ENCODE measurements at places on chromosomes 1 and 21.

DNA sequence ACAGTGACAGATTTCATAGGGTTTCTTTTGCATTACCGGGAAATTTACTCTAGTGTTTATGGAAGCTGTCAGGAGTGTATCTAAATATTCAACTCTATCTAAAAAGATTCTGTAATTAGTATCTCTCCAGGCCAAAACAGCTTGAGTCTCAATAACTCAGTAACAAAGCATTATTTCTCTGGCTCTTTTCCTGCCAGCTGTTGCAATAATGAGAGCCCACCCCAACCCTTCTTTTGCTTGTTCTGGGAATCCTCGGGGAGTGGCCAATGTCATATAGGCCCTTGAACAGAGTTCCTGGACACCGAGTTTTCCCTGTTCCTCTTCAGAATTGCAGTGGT, 120.1 kb upstream of the SGIP1 start:
- no peak overlapping the region for H3K4me3 ChIP-seq
- H3K4me1 ChIP-seq = peaks cover 26% of the 10 kb centered on the region
- no peak for DNase-seq
- H3K27me3 ChIP-seq = no peaks in the 10 kb centered on the region
- peaks cover 24% of the 10 kb centered on the region for H3K36me3 ChIP-seq

- DNase-seq = no peak
- no peaks in the 10 kb centered on the region for H3K4me1 ChIP-seq
- H3K4me3 ChIP-seq = no peak overlapping the region
- H3K27me3 ChIP-seq = peaks cover 4% of the 10 kb centered on the region
- no peak overlapping the region for H3K27ac ChIP-seq
Observed at GRCh38 chr1:236161230-236161629, 18.9 kb downstream of the GPR137B start.

DNA sequence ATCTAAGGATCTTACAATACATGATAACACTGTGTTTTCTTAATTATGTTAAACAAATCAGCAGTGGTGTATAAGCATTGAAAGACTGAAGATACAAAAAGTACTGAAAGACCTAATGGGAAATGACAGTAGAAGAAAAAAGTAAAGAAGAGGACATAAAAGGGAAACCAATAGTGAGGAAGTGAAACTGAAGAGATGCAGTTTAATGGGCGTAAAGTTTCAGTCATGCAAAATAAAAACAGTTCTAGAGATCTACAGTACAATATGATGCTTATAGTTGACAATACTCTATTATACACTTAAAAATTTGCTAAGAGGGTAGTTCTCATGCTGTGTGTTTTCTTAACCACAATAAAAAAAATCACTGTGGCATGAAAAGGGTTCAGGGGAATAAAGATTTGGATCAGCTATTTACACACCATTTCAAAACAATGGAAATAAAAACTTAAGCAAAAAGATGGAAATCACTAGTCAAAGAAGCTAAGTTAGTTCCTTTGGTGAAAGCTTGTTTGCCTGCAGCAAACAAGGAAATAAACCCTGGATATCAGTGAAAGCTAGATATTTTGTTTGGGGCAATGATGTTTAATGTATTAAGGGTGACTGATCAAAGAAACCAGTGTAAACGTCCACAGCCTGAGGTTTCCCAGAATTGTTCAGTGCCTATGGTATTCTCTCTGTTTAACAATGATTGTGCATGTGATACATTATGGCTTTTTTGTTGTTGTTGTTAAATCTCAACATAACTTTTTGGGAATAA, 1160.8 kb upstream of the ADGRL2 start:
- H3K4me1 ChIP-seq = no peaks in the 10 kb centered on the region
- H3K27ac ChIP-seq = no peak overlapping the region
- DNase-seq = no peak
- no peaks in the 10 kb centered on the region for H3K36me3 ChIP-seq
- no peak overlapping the region for H3K4me3 ChIP-seq

DNA sequence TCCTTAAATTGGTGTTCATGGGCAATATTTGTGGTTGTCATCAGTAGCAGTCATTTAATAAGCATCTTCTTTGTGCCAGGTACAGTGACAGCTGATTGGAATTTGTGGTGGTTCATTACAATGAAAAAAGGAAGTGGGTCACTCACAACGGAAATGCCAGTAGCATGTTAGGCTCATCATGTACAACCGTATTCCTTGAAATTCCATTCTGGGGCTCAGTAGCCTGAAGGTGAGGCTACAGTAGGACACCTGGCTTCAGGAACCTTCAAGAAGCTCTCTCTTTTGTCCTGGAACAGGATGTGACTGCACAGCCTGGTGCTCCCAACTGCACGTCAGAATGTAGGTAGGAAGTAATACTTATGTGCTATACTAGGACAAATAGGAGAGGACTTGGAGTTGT, 93.9 kb downstream of the ST3GAL3 start:
- peaks cover 7% of the 10 kb centered on the region for H3K4me1 ChIP-seq
- no peaks in the 10 kb centered on the region for H3K27me3 ChIP-seq
- H3K27ac ChIP-seq = no peak overlapping the region
- DNase-seq = no peak
- H3K4me3 ChIP-seq = no peak overlapping the region

DNA sequence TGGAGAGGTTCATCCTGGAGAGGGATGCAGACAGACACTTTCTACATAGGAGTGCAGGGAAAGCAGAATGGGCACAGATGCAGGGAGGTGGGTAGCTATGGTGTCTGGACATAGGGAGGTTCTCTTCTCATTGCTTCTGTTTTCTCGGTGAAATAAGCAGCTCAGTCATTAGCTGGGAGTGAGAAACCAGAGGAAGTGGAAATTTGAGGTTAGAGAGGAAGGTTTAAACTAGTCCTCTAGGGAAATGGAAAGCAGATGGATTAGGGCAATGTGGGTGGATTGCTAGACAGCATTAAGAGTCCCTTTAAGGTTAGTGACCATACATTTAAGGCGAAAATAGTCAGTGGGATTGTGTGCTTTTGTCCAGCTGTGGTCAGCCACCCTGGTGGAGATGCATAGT, 39.6 kb downstream of the MPZL1 start:
- no peak for DNase-seq
- H3K4me3 ChIP-seq = no peak overlapping the region
- no peaks in the 10 kb centered on the region for H3K27me3 ChIP-seq
- H3K4me1 ChIP-seq = peaks cover 39% of the 10 kb centered on the region
- H3K27ac ChIP-seq = peak overlapping the region; percentile 53

- peaks cover 54% of the 10 kb centered on the region for H3K36me3 ChIP-seq
- H3K27me3 ChIP-seq = no peaks in the 10 kb centered on the region
- DNase-seq = no peak
- peaks cover 59% of the 10 kb centered on the region for H3K4me1 ChIP-seq
Observed at GRCh38 chr1:12341667-12342066, 111.8 kb downstream of the VPS13D start.
